Stimulated activated CD8-positive, alpha-beta memory T cell treated with anti-CD3 and anti-CD28 coated beads, Interleukin-15, amount 100 ng/mL, for 4 hours (primary cell): ENCODE measurements at places on chromosomes 5 and 9.

- no peak for DNase-seq
Observed at GRCh38 chr9:108963459-108964143, 29.4 kb downstream of the ABITRAM start.

GRCh38 chr9:73437758-73438157 lies 286.1 kb downstream of the ANXA1 start:
- no peak for DNase-seq

DNA sequence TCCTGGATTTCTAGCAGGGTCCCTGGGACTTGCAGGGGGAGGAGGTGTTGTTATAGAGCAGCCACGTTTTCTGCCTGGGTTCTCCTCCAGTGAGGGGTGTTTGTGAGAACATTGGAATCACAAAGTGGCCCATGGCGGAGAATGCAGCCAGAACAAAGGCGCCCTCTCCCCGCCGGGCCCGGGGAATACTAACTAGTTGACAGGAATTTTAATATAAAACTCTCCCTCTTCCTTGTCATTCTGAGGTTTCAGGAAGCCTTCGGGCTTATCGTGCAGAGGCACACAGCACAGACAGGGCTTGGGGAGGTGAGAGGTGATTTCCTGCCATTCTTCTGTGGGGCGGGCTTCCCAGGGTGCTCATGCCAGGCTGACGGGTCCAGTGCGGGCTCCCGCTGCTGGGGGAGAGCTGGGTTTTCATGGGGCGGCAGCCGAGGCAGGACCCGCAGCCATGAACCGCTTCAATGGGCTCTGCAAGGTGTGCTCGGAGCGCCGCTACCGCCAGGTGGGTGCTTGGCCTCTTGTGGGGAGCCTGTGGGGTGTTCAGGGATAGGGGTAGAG lies 37.7 kb downstream of the RGS3 start:
- DNase-seq = no peak

DNA sequence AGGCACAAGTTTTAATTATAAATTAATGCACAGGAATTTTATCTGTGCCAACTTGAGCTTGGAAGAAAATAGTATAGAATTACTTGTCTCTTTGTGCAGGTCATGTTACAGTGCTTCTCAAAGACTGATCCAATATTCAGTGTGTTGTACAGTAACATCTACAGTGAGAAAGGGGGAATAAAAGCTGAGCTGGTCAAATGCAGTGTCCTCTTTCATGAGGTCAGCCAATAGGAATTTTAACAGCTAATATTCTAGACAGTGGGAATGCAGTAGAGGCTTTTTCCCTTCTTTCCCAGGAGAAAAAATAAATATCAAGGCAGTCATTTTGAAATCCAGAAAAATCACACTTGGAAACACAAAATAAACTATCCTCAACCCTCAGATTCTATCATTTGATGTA lies 95.7 kb upstream of the ITGA1 start:
- no peak for DNase-seq

GRCh38 chr5:106367281-106367680 lies 1303.5 kb downstream of the EFNA5 start:
- no peak for DNase-seq

- no peak for DNase-seq
Observed at GRCh38 chr5:139468421-139468931, 2.3 kb upstream of the SMIM33 start.

GRCh38 chr5:83721953-83722901 lies 1.6 kb upstream of the HAPLN1 start:
- no peak for DNase-seq

DNA sequence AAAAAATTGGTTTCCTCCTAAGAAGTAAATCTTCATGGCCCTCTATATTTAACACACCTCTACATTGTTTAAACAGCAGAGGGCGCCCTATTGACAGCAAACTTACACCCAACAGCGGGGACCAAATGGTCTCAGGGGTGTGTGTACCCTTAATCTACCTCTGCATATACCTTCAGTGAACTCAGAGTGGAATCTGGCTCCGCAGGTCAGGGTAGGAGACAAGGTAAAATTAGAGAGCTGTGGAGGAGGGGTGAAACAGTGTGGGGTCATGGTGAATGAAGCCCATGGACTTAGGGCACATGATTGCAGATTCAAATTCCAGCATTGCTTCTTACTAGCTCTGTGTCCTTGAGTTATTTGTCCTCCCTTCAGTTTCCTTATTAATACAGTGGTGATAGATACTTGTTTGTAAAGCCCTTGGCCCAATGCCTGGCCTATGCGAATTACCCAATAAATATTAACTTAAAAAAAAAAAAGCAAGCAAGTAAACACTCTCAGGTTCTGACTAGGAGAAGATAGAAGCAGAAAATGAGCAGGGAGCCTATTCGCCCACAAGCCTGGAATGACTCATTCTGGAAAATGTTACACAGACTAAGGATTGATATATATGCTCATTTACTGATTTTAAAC lies 122.9 kb downstream of the CAVIN4 start:
- DNase-seq = no peak

- DNase-seq = no peak
Observed at GRCh38 chr9:94922691-94923107, 196.2 kb downstream of the AOPEP start.

GRCh38 chr9:108842610-108843295 lies 13.0 kb downstream of the ACTL7B start:
- no peak for DNase-seq

- no peak for DNase-seq
Observed at GRCh38 chr9:76198336-76198735, 195.9 kb downstream of the RFK start.

- DNase-seq = no peak
Observed at GRCh38 chr9:126417684-126418083, 91.1 kb downstream of the MVB12B start.

DNA sequence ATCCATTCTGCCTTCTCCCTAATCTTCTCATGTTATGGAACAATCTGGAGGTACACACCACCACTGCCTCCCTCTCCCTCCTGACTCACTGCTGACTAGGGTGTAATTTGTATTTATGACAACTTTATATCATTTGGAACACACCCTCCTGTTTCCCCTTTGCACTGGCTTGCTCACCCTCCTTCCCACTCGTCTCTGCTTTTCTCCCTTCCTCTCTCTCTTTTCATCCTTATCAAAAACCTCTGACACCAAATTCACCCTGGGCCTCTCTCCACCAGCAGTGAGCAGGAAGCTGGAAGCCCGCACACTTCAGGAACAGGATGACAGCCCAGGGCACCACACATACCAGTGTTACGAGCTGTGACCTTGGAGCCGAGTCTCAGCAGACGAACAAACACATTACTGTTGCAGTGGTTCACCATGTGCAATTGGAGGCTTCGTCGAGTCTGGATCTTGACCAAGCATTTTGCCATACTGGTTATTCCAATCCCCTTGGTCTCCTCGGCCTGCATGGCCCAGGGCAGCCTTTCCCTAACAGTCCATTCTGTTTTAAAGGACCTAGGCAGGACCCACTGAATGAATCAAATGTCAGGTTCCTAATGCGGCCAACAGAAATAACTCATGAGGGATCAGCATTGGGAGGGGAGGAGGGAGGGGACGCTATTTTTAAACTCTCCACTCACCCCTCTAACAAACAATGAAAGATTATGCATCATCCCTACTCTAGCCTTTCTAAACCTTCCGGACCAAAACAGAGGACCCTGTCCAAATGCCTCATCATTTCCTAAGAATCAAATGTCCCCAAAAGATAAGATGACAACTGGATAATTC lies 203.9 kb upstream of the RASEF start:
- no peak for DNase-seq

- no peak for DNase-seq
Observed at GRCh38 chr5:59559323-59559722, 334.2 kb downstream of the PDE4D start.

- DNase-seq = no peak
Observed at GRCh38 chr9:75365196-75365595, 276.9 kb downstream of the OSTF1 start.
